ENCODE measurements at places on chromosomes 4 and X.

GRCh38 chrX:38166478-38167083 lies 54.1 kb downstream of the SRPX start:
- DNase-seq, result no peak

DNA sequence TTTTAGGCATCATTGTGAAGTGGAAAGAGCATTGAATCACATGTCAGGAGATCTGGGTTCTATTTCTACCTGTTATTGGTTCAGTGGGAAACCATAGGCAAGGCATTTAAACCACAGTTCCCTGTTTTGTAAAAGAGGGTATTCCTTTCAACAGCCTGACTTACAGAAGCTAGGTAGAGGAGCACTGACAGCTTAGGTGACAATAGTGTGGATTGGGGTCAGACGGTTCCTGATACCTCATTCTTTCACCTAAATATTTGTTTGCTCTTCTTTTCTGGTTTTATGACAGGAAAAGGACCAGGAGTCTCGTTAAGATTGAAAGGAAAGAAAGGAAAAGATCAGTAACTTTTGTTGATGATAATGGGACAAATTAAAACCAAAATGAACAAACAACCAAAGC lies 15.9 kb upstream of the PDLIM5 start:
- no peak for DNase-seq

DNA sequence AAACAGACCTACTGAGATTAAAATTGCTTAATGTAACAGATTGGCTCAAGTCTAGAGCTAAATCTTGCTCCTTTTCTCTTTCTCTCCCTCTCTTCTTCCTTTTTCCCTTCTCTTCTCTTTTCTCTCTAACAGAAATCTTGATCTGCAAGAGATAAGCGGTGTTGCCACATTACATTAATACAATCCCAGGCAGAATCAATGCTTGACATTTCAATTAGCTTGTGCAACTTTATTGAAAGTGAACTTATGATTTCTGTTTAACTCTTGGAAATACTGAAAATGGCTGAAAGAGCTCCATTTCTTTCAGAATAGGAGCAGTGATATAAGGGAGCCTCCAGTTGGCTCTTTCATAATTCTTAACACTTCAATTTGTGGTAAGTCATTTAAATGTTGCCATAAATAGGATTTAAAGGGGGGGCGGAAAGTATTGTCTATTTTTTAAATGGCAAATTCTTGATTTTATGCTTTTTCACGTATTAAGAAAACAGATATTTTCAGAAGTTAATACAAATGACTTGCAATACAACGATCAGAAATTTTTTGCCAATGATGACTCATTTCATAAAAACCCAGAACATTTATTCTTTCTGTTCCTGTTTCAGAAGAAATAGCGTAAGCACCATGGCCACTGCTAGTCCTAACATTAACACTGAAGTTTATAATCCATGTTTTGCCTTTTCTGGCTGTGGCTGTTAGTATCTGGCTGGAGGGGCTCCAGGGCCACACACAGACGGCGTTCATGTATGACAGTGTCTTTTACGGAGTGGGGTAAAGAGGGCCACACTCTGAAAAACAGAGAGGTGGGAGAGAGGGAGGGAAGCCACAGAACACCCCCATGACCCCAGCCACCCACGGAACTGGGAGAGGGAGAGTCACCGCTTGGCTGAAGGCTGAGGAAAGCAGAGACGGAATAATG lies 115.7 kb upstream of the FAT1 start:
- DNase-seq, result no peak

GRCh38 chrX:10423716-10424115 lies 196.7 kb downstream of the MID1 start:
- DNase-seq, result no peak

GRCh38 chr4:2827874-2828751 lies 15.5 kb upstream of the ADD1 start:
- DNase-seq, result no peak

- no peak for DNase-seq
Observed at GRCh38 chrX:68420559-68420958, 12.7 kb downstream of the OPHN1 start.

DNA sequence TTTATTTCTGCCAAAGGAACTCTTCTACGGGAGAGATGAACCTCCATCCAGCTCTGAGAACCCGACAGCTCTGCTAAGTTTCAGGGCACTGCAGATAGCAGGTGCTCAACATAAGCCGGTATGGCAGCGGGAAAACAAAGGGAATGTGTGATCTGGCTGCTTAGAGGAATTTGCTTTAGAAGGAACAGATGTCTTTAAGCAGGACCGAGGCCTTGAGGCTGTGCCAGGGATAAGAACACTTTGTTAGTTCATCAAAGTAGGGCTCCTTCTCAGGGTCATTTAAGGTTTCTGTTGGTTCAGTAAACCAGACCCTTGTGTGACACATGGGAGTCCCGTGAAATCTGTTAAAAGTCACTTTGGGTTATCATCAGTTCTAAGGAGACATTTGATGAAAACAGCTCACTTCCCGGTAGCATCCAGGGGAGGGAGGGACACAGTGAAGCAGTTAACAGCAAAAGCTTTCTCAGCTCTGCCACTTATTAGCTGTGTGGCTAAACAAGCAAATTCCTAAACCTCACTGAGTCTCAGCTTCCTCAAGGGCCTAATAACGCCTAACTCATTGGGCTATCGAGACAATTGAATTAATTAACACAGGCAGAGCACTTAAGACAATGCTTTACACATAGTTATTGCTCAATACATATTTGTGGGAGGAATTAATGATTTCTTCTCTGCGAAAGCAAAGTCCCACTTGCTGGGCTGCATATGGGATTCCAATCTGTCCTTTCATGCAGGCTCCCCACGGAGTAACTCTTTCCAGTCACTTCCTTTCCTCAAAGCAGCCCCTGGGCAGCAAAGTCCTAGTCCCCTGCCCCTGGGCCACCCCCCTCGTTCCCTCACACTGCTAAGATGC lies 2.9 kb upstream of the FTSJ1 start:
- no peak for DNase-seq

GRCh38 chr4:147173797-147174432 lies 228.3 kb upstream of the TTC29 start:
- no peak for DNase-seq

- no peak for DNase-seq
Observed at GRCh38 chrX:8607326-8607725, 124.6 kb downstream of the ANOS1 start.

GRCh38 chr4:83855044-83855443 lies 319.1 kb downstream of the GPAT3 start:
- DNase-seq, result no peak

- no peak for DNase-seq
Observed at GRCh38 chrX:38817004-38817703, 15.9 kb downstream of the MID1IP1 start.

GRCh38 chr4:73345399-73345975 lies 58.6 kb upstream of the ALB start:
- DNase-seq, result no peak

- DNase-seq, result no peak
Observed at GRCh38 chr4:122827879-122828601, 1.4 kb downstream of the FGF2 start.

DNA sequence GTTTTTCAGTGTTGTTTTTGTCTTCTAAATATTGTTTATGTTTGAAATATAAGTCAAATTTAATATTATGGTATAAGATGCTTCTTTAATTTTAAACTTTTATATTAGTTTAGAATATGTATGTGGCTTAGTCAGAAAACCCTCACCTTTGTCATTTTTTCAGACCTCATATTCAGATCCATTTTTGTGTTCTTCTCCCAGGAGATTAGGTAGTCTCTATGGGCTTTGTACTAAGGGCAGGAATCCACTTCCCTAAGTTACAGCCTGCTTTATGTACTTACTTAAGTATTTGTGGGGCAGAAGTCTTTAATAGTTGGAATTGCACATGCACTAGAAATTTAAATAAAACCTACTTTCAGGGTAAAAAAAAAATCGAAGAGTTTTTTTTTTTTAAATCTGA lies 63.5 kb upstream of the TENM3 start:
- no peak for DNase-seq

GRCh38 chr4:159220353-159220752 lies 117.5 kb downstream of the RAPGEF2 start:
- no peak for DNase-seq

DNA sequence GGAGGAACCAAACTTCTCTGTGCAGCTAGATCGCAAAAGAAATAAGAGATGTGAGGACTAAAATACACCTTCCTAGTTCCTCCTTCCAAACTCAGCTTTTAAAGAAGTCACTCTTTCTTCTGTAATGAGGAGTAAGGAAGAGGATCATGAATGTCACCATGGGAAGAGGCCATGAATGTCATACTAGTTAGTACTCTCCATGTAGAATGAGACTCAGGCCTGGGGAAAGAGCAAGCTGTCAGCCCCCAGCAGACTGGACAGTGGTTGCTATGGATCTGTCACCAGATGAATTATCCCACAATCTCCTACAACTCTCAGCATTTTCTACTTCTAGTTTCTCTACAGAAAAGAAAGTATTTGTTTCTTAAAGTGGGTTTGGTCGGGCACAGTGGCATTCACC lies 57.1 kb upstream of the PRDM8 start:
- no peak for DNase-seq

DNA sequence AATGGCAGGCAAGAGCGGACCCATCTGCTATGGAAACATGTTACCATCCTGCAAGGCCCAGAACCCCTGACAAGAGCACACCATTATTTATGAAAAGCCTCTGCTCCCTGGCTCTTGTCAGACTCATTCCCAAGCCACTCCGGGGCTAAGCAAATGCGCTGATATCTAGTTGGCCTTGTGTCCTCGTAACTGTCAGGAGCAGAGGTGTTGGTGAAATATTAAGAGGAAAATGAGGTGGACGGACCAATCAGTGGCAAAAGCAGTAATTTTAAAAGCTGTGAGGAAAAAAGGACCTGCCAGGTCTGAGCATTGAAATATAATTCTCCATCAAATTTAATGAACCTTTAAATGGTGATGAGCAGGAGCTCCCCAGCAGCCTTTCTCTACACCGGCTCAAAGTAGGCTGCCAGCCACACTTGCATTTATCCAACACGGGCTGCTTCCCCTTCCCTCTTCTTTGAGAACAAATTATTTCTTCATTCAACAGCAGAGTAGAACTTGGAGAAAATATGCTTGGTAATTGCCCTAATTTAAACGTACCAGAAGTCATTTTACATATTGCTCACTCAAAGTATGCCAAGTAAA lies 214.3 kb downstream of the RASL11B start:
- no peak for DNase-seq

- DNase-seq, result no peak
Observed at GRCh38 chr4:182643801-182644682, 273.1 kb downstream of the DCTD start.

DNA sequence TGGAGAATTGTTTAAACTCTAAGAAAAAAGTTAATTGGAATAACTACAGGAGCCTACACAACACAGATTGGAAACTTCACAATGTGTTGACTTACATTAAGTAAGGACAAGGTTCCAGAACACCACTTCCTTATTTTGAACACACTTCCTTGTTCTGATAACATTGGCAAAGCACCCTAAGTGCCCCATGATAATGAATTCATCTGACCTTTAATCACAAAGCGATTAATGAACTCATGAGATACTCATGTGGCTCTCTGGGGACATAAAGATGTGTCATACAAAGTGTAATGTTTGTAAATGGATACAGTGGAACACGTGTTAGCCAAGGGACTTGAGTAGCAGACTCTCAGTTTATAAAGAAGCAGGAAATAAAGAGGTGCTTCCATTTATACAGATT lies 69.0 kb upstream of the ATOH1 start:
- no peak for DNase-seq

GRCh38 chrX:104284507-104284906 lies 29.8 kb upstream of the ESX1 start:
- DNase-seq, result no peak

DNA sequence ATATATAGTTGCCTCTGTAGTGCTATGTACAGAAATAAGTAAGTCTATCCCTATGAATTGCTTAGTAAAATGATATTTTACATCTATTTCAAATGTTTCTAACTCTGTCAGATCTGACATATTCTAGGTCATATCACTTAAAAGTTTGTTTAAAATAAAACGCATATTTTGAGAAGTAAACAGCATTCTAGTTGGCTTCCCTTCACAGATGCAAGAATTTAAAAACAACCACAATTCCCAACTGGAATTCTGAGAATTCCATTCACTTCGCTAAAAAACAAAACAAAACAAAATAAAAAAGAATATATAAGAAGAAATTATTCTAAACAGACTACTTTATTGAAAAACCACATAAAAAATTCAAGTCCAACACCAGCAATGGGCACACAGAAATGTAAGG lies 126.0 kb downstream of the PPP3CA start:
- no peak for DNase-seq

GRCh38 chr4:172758586-172759340 lies 409.8 kb upstream of the GALNT7 start:
- DNase-seq, result no peak

- no peak for DNase-seq
Observed at GRCh38 chr4:140330311-140330900, 43.0 kb upstream of the SCOC start.

DNA sequence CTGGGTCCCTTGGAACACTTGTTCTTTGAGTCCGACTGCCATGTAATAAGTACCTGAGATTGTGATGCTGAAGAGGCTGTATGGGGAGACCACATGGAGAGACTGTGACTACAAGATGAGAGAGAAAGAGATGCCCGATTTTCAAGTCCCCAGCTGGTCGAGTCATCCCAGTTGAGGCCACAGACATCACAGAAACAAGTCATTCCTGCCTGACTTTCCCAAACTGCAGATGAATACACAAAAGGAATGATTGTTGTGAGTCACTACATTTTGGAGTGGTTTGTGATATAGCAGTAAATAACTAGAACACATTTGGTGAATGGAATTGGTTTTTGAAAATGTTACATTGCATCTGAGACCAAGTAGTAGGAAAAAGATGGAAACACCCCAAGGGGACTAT lies 9.0 kb upstream of the YIPF7 start:
- no peak for DNase-seq

- no peak for DNase-seq
Observed at GRCh38 chrX:121179972-121180371, 132.6 kb downstream of the GLUD2 start.

DNA sequence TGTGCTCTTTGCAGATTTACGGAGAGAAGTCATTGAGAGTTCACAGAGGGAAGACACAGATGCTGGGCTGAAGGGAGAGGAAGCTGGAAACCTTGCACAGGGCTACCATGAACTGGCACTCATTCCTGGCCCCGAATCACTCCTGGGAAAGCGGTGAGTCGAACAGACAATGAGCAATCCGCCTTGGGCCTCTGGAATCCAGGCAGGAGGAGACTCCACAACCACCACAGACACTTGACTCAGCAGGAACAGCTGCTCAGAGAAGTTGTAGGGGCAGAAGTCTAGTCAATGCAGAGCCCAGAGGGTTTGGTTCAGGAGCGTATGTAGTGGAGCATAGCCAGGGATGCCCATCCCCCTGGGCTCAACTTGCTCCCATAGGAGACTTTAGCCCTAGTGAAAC lies 62.8 kb upstream of the GRIA3 start:
- no peak for DNase-seq
